Stimulated activated naive B cell treated with anti-CD40 and anti-IgM and Interleukin-4, amounts not matched to agents 10 μg/mL and 1 μg/mL and 100 μg/mL, for 72 hours (primary cell): ENCODE measurements at places on chromosomes 7 and 10.
A peak's percentile ranks its signal among the peaks of the same experiment; 100 is the strongest.

- no peak for DNase-seq
Observed at GRCh38 chr10:26931223-26931622, 70.5 kb upstream of the ABI1 start.

GRCh38 chr10:32582946-32583345 lies 137.0 kb downstream of the CCDC7 start:
- DNase-seq, result no peak

- no peak for DNase-seq
Observed at GRCh38 chr7:85176197-85176596, 10.7 kb downstream of the SEMA3D start.

DNA sequence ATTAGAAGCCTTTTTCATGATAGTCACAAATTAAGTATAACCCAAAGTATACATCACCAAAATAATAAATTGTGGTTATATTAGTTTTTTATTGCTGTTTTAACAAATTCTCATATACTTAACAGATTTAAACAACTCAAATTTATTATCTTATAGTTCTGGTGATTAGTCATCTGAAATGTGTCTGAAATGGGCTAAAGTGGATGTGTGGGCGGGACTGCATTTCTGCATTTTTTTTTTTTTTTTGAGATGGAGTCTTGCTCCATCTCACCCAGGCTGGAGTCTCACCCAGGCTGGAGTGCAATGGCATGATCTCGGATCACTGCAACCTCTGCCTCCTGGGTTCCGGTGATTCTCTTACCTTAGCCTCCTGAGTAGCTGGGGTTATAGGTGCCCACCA lies 891.5 kb upstream of the CELF2 start:
- no peak for DNase-seq

- DNase-seq, result no peak
Observed at GRCh38 chr7:98711945-98712344, 94.9 kb downstream of the NPTX2 start.

- DNase-seq, result no peak
Observed at GRCh38 chr7:46352004-46352954, 431.2 kb upstream of the IGFBP3 start.

DNA sequence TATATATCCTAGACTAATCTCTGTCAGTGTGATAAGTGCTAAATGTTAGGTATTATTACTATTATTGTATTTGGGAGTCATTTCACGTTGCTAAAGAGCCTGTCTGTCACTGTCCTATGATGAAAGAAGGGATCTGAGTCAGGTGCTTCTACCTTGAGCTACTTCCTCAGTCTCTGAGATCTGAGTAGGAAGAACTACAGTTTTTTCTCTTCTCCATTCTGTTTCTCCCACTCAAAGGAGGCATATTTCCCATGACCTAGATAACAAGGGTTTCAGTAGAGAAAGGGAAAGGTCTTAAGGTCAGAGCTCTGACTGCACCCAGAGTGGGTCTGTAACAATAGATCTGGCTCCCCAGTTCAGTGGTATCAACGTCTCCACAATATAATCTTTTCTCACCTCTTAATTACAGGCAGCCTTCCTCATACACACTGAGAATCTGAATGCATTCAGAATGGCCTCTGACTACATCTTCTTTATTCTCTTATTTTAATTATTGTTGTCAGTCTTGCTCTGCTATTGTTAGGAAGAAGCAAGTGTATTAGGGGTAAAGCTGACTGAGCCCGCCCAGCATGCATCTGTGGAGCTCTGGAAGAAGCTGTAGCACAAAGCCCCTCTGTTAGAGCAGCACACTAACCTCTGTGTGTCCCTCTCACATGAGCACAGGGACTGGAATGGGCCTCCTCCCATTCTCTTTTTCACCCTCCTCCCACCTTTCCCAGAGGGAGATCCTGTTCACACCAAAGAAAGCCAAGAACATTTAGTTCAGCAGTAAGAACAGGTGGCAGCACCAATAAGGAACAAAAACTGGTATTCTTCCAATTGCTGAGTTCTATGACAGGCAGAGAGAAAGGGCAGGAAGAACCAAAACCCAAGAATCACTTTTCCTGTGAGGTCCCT lies 38.1 kb downstream of the USP54 start:
- DNase-seq, result no peak

- peak; percentile 39 for DNase-seq
Observed at GRCh38 chr10:102119417-102120141, 589 bp downstream of the LDB1 start.

- DNase-seq, result no peak
Observed at GRCh38 chr7:135855846-135856245, 107.2 kb upstream of the FAM180A start.

DNA sequence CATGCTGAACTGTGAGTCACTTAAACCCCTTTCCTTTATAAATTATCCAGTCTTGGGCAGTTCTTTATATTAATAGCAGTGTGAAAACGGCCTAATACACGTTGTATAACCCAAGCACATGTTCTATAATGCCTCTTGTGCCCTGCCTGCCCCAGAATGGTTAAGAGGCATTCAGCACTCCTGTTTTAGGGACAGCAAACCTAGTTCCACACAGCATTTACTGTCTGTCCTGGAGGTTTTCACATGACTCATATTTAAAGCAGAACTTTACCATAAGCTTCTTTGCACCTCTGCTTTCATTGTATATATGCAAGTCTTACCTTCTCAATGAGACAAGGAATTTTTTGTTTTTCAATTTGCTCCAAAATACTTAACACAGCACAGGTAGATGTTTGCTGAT lies 144.8 kb downstream of the ICA1 start:
- no peak for DNase-seq
